Activated CD4-positive, alpha-beta T cell treated with anti-CD3 and anti-CD28 coated beads, Interleukin-2, amount 50 U/mL, for 48 hours (primary cell): ENCODE measurements at places on chromosomes 7 and 10.

DNA sequence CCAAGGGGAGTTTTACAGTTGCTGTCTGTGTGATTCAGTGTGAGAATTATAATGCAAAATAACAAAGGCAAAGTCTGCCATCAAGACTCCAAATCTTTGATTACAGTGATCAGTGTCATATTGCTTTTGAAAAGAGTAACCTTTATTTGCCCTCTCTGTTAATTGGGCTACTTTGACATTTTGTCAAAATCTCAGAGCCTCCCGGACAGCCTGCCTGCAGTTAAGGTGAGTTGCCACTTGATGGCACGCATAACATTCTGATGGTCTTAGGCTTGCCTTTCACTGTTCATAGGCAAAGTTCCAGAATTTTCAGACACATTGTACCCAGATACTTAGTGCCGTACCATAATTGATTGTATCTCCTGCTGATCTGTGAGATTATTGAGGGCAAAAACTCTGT, 253.5 kb downstream of the ABCA13 start:
- no peak for DNase-seq

- no peak for DNase-seq
These were observed 749.5 kb downstream of the GATA3 start for GRCh38 chr10:8803992-8804391.

DNA sequence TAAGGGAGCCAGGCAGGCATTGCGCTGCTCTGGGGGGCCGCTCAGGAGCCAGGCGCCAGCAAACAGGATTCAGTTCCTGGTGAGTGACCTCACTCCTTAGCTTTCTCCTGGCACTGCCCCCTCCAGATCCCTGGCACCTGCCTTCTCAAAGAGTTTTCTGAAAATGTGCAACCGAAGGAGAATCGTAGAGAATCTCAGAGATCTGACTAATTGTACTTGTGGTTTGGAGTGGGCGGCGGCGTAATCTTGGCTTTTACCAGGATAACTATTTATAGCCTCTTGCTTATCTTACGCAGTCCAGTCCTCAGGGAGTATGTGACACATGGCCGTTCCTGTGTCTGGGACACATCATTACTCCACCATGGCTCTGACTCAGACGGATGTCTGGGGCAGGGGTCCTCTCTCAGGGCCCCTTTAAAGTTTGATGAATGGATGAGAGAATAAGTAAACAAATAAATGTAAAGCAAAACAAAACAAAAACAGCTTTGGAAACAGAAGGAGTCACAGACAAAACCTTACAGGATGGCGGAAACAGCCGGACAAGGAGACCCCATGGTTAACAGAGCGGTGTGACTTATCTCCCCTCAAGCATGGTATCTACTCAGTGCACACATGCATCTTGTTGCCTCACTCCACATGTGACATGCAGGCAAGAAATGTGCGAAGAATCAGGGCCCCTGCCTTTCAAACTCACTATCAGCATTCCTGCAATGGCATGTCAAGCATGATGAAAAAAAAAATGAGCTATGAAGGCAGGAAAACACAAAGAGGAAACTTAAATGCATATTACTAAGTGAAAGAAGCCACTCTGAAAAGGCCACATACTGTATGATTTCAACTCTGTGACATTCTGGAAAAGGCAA, 99.7 kb downstream of the TNS3 start:
- DNase-seq = peak; percentile 12

GRCh38 chr7:12221414-12221813, 10.3 kb downstream of the TMEM106B start:
- DNase-seq = no peak

DNA sequence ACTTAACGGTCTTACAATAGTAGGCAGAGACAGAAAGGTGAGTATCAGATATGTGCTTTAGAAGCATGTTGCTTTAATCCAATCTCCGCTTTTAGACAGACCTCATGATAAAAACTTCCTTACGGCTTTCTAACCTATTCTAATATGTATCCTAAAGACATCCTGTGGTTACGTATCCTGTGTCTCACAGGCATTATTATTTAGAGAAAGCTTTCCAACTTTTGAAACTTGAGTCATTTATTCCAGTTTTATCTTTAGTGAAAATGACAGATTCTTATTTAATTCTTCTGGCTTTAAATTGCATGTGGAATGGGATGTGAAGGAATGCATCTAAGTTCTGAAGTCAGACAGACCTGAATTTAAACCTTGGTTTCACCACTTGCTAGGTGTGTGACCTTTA, 118.9 kb downstream of the OTUD1 start:
- no peak for DNase-seq

GRCh38 chr7:47763063-47763974, 181.4 kb upstream of the TNS3 start:
- DNase-seq = no peak

DNA sequence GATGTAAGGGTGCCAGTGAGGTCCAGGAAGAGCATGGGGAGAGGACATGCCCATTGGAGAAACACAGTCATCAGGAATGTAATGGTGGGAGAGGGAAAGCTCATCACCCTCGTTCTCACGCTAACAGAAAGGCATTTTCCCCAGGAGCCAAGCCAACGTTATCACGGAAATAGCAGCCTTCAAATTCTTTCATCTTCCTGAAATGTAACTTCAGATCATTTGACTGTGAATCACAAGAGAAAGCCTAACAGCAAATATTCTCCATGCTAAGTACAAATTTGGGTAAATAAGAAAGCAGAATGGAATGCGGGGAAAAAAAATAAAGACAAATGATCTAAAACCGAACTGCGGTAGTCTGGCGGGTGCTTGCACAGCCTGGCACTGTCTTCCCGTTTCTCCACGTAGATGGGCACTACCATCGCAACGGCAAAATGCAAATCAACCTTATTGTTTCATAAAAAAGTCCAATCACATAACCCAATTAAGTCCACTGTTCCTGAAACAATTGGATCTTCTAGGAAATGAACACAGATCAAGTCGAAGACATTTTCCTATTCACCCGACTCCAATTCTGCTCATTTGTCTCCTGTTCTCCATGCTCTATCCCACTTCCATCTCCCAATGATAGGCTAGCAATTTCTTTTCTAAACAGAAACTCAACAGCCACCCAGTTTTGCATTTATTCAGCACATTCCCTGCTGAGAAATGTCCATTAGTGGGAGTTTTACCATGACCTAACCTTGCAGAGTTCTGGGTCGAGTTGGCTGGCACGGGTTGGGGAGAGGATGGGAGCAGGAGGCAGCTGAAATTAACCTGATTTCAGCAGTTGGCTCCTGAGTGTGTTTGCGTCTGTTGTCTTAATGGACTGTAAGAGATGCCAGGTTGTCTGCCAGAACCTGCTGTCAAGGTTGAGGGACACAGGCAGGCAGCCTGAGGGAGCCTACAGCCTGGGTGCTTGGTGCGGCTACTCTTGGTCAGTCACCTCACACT, 74.6 kb upstream of the FRMD4A start:
- no peak for DNase-seq

- DNase-seq = no peak
These were observed 6.0 kb upstream of the LMBR1 start for GRCh38 chr7:156898938-156899337.

DNA sequence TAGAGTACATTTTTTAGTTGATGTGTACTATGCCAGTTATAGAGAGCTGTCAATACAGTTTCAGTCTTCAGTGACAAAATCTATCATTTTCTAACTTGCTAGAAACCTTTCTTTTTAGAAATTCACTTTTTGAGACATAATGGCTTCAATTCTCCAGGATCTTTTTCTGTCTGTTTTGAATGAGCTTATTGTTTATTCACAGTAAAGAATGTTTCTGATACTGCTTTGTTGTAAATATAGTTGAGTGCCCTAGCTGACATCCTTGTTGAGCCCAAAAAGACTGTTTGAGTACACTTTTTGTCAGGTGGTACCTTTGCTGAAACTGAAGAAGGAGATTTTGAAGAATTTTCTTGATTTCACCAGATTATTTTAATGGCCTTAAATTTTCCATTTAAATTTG, 139.9 kb downstream of the PPP1R9A start:
- DNase-seq = no peak

DNA sequence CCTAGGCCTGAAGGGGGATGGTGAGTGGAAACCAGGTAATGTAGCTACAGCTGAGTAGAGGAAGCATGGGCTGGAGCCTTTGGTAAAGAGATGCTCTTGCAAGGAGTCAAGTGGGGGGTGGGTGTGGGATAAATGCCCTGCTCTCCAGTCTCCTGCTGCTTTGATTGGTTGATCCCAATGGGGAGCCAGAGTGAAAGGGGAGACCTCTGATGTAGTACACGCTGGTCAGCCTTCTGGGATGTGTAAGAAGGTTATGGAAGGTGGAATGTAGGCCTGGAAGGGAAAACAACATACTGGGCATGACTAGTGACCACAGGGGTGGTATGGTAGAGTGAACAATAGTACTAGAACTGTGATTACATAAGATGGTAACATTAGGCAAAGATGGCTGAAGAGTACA, 44.3 kb downstream of the TET1 start:
- DNase-seq = no peak

DNA sequence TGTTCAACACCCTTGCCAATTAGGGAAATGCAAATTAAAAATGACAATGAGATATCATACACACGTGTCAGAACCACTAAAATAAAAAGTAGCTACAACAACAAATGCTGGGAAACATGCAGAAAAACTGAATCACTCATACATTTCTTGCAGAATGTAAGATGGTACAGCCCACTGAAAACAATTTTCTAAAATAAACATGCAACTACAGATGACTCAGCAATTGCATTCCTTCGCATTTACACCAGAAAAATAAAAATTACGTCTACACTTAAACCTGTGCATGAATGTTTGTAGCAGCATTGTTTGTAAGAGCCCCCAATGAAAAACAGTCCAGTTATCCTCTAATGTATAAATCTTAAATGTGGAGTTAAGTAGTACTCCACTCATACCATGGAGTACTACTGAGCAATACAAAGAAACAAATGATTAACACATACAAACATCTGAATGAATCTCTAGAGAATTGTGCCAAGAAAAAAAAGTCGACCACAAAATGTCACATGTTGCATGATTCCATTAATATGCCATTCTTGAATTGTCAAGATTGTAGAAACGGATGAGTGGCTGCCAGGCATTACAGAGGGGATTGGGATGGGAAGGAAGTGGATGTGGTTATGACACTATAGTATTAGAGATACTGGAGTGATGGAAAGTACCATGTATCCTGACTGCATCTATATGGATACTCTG, 134.6 kb upstream of the NPSR1 start:
- DNase-seq = no peak

DNA sequence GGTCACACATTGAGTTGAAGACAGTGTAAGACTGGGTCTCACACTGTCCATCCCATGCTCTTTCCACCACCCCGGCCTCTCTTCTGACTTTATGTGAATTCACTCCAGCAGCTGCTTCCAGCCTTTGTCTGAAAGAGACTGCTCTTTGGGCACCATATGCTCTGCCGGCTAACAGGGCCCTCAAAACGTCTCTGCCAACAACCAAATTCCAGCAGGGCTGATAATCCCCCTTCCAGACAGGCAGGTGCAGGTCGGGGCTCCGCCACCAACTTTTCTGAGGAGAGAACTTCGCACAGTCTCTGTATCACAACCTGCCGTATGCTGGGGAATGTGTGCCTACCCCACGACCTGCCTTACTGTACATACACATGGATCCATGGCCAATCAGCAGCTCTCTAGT, 64.3 kb downstream of the PLXNA4 start:
- DNase-seq = no peak

DNA sequence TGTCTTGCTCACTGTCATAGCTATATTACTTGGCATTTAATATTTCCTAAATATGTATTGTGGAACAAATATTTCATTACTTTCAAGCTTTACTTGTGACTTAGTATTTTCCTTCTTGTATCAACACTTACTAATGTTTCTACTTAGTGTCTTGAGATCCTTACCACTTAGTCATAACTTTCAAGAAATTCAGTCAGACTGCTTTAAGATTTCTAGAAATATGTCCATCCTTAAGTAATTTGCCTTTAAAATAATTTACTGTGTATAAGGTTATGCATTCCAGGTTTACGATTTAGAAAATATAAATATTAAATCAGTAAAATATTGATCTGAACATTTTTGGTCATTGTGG, 87.3 kb upstream of the CSTF2T start:
- DNase-seq = no peak

DNA sequence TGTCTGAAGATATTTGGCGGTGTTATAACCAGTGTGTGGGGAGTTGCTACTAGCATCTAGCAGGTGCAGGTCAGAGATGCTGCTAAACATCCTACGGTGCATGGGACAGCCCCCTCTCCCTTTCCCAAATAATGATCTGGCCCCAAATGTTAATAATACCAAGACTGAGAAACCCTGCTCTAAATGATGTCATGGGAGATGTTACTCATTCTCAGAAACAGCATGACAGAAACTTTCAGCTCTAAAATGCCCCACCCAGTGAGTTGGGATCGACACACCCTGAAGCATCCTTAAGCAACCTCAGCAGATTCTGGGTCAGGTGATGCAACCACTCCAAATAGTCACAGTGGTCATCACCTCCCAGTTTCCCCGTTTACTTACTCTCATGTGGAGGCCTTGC, 108.8 kb upstream of the MPP7 start:
- DNase-seq = peak; percentile 35

- no peak for DNase-seq
These were observed 995 bp upstream of the CLDN3 start for GRCh38 chr7:73770860-73771670.

- no peak for DNase-seq
These were observed 23.0 kb downstream of the GHRHR start for GRCh38 chr7:30986738-30987137.

- DNase-seq = no peak
These were observed 129.9 kb downstream of the EBF3 start for GRCh38 chr10:129833994-129834739.

DNA sequence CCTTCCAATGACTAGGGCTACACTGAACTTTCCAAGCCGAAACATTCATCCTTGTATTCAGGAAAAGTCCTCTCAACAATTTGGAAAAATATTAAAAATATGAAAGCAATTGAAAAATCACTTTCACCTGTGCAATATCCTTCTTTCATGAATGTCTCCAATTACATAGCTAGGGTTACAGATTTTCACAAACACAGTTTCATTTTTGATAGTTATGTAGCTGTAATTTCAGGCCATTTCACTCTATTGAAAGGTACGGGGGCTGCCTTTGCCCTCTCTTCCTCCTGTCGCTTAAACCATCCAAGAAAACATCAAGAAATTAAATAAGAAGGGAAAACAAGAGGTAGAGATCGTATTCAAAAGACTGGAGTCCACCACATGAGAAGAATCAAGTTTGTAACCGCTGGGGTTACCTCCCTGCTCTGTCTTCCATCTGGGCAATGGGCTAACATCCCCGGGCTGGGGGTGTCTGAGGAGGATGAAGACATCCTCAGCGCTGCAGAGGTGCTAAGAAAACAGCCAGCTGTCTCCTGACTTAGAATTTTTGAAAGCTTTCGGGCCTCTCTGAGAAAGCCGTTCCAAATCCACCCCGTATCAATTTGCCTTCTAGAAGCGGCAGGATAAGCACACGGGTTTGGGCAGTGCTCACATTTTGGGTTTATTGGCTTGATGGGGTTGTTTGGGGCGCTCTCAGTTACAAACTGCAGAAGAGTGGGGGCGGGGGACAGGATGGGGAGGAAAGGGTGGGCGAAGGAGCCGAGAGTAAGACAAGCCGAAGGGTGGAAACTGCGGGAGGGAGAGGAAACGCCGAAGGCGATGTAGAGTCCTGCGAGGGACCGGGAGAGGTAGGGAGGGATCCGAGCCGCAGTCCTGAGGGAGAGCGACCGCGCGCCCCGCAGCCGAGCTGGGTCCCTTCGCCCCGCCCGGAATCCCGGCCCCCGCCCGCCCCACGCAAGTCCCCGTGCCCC, 24.3 kb upstream of the VAX1 start:
- no peak for DNase-seq

GRCh38 chr7:23369100-23369499, 70.0 kb downstream of the MALSU1 start:
- DNase-seq = no peak
